ENCODE measurements at places on chromosomes 11 and 22.

- DNase-seq, result no peak
Observed at GRCh38 chr11:106691807-106692365, 326.4 kb downstream of the GUCY1A2 start.

DNA sequence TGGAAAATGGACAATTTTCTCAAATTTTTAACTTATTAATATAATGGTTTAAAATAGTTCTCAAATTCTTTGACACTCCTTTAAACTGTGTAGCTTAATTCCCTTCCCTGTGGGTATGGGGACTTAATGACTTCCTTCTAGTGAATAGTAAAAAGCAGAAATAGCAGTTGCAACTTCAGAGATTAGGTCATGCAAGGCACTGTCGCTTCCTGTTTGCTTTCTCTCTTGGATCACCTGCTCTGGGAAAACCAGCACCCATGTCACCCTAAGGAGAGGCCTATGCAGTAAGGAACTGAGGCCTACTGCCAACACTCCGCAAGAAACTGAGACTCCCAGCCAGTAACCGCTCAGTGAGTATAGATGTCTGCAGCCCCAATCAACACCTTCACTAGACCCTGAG lies 5.5 kb upstream of the PANX3 start:
- DNase-seq, result no peak

GRCh38 chr11:107496011-107496410 lies 38.4 kb upstream of the CWF19L2 start:
- no peak for DNase-seq

- no peak for DNase-seq
Observed at GRCh38 chr22:42299586-42300258, 29.3 kb upstream of the TCF20 start.

DNA sequence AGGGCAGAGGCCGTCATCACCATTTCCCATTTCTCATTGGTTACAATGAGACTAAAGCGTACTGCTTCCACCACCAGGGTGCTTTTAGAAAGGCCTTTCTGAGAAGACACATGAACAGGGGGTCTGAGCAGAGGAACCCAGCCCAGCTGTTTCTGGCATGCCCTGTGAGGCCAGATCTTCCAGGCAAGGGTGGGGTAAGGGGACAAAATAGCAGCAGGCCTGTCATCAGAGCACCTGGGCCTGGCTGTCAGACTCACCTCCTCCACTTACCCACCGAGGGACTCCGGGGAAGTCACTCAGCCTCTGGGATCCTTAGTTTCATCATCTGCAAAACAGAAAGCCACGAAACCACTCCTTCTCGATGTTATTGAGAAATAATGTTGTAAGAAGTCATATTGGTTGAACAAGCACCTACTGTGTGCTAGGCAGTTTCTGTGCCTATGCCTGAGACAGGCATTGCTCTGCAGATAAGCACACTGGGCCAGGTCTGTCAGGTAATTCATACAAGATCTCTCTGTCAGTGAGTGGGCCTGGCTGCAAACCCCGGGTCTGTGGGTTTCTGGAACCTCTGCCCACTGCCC lies 8.8 kb upstream of the WNT11 start:
- no peak for DNase-seq

Measured in hematopoietic multipotent progenitor cell treated with erythropoietin and hydrocortisone succinate and interleukin-3 and kit ligand, for 17 days (in vitro differentiated cells).